Left ventricle myocardium inferior (tissue), 1 donor: ENCODE measurements at places on chromosomes 2 and 18. TPM values are rescaled to one million over a fixed set of nuclear protein-coding genes. Genes with fewer than 3 reads are reported as not detected.
A peak's percentile ranks its signal among the peaks of the same experiment; 100 is the strongest.

DNA sequence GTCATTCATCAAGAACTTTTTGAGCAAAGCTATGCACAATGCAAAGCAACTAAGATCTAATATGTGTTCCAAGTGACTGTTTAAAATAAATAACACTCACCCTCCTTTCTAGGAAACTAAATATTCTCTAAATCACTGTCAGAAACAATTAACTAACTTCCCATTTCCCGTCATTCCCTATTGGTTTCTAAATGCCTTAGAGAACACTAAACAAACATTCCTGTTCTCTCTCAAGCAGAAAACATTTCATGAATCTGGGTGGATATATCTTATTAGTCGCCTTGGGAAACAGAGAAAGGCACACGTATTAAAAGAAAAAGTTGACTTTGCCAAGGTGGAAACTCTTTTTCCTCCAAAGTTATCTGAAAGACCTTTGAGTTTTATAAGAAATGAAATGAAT lies 735.2 kb downstream of the MBD2 start:
- no peak for DNase-seq

The FBXO15 gene
- total RNA-seq = not detected

GRCh38 chr2:145273840-145274239 lies 753.9 kb upstream of the ZEB2 start:
- DNase-seq = no peak

- no peak for DNase-seq
These were observed 240.7 kb downstream of the SRBD1 start for GRCh38 chr2:45370369-45370768.

DNA sequence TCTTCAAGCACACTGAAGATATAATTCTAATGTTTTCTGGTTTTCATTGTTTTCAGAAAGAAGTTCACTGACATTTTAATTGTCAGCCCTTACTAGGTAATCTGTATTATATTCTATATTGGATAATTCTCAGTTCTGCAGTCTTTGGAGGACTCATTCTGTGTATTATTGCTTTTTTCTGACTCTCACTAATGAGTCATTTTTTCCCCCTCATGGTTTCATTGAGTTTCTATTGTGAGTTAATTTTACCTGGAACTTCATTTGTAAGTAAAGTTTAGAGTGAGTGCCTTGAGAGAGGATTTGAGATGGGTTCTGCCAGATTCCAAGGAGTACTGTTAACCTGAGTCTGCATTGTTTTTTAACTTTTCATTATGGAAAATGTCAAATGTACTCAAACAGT lies 90.4 kb upstream of the LYPD1 start:
- no peak for DNase-seq

The GREB1L gene
- total RNA-seq = 12.3 TPM

DNA sequence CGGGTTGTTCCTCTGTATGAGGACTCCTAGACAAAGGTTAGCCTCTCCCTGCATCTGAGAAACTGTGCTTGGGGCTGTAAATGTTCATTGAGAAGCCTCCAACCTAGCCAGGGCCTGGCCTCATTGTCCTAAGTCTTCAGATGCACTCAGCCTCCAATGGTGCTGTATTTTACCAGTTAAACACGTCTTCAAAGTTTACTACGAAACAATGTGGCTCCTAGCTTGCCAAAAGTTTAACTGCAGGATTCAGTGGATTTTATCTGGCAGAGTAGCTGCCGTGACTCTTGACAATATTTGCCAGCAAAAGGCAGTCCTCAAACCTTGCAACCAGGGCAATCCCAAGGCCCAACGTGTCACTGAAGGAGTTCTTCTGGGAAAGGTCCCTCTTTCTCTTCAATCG lies 1.1 kb downstream of the PID1 start:
- DNase-seq = no peak

The CFAP65 gene
- not detected for total RNA-seq

DNA sequence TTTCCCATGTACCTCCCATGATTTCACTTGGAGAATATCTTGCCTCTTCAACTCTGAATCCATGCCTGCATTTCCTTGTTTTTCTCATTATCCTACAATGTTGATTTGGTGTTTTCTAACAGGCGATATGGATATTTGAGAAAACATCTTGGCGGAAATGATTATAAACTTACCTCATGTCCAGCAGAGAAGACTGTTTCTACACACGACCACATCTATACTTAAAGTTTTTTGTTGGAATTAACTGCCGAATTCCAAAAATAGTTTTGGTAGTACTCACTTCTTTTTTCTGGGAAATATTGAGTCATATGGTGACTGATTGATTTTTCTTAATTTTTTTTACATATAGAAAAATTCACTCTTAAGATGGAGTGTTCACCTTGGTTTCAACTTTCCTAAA lies 41.4 kb upstream of the TMEFF2 start:
- no peak for DNase-seq

DNA sequence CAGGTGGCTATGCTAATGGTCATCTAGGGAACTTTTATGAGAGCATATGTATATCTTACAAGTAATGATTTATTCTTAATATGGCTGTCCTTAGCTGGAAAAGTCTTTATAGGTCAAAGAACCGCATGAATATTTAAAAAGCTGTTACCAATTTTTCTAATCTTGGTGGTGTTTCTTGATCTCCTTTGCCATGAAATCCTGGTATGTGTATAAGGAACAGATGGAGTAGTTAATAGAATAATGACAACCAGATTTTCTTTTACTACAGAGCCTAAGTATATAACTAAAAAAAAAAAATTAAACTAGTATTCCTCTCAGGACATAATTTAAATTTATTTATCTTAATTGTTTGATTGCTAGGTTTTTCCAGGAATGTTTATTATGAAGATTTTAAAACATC lies 74.5 kb downstream of the RHBDD1 start:
- no peak for DNase-seq

GRCh38 chr2:231709636-231709980 lies 1.3 kb downstream of the PTMA start:
- peak; percentile 51 for DNase-seq

GRCh38 chr2:12824778-12825379 lies 108.1 kb downstream of the TRIB2 start:
- peak; percentile 70 for DNase-seq

The PSMA8 gene
- not detected for total RNA-seq

DNA sequence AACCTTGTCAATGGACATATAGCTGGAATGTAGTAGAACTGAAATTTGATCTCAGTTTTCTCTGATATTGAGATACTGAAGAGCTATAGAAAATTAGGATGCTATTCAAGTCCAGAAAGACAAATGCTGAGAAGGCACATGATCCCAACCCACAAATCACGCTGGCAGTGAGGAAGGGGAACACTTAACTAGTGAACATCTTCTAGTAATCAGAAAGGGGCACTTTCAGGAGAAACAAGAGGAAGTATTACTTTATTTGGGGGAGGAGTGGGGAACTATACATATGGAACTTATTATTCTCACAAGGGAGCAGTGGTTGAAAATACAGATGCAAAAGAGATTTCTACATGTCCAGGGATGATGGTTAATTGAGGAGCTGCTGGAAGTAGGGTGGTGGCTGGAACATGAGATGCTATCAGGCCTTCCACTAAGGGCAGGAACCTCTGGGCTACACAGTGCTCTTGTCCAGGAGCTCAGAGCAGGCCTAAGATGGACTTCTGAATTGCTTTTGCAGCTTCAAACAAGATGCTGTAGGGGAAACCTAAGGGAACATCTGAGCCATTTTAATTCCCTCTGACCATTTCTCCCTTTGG lies 79.3 kb downstream of the TGFA start:
- DNase-seq = no peak

DNA sequence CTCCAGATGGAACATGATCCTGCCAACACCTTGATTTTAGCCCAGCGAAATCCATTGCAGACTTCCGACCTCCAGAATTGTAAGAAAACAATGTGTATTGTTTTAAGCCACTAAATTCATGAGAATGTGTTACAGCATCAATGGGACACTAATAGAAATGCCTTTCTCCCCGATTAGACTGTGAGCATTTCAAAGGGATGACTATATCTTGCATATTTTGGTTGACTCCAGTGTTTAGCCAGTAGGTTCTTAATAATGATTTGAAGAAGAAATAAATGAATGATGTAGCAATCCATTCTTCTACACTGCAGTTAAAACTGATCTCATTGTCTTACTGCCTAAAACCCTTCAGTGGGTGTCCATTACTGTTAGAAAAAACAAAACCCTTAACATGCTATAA lies 67.4 kb upstream of the ACVR1C start:
- no peak for DNase-seq

GRCh38 chr2:218266316-218266979 lies 3.5 kb downstream of the AAMP start:
- no peak for DNase-seq

The PRSS56 gene
- not detected for total RNA-seq

DNA sequence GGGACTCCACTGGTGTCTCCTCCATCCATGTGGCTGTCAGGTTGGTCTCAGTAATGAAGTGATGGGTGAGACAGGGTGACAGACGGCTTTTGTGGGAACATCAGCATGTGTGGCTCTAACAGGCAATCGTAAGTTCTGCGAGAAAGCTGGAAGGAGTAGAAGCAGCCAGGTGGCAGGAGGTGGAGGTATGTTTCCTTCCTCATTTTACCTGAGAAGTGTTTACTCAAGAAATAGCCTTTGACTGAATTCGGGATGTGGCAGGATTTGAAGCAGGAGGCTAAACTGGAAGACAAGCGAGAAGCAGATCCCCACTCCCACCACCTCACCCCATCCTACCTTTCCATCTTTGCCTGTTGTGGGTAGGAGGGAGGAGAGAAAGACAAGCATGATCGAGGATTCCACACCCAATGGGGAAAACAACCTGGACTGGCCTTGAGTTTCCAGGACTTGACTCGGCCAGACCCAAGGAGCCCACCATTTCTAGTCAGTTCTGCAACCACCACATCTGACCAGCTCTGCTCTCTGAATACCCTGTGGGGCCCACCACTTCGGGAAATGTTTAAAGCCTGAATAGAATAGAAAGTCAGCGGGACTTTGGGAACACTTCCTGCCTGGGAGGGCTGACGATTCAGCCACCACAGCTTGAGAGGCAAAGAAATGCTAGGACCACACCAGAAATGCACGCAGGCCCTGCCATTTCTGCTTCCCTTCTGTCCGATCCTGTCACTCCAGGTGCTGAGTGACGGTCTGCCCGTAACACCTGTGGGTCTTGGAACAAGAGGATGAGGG lies 1.2 kb downstream of the ABCG8 start:
- DNase-seq = no peak

GRCh38 chr18:23231340-23232021 lies 96.2 kb downstream of the CABLES1 start:
- peak; percentile 51 for DNase-seq

GRCh38 chr2:209614690-209615369 lies 156.8 kb upstream of the UNC80 start:
- DNase-seq = no peak

The COL4A3 gene
- 4.4 TPM for total RNA-seq

GRCh38 chr18:48151421-48152065 lies 221.1 kb upstream of the SMAD2 start:
- DNase-seq = no peak

The SFTPB gene
- not detected for total RNA-seq

The FEV gene
- not detected for total RNA-seq

- no peak for DNase-seq
These were observed 12.2 kb upstream of the TPRKB start for GRCh38 chr2:73749314-73749713.

- peak; percentile 81 for DNase-seq
These were observed 8.9 kb downstream of the TEX44 start for GRCh38 chr2:231601356-231602229.

GRCh38 chr18:9671214-9671613 lies 36.9 kb upstream of the RAB31 start:
- DNase-seq = no peak

The VWA3B gene
- 0.52 TPM for total RNA-seq

GRCh38 chr18:250685-251084 lies 17.2 kb downstream of the THOC1 start:
- no peak for DNase-seq

- no peak for DNase-seq
These were observed 7.9 kb downstream of the INPP4A start for GRCh38 chr2:98452396-98453027.

DNA sequence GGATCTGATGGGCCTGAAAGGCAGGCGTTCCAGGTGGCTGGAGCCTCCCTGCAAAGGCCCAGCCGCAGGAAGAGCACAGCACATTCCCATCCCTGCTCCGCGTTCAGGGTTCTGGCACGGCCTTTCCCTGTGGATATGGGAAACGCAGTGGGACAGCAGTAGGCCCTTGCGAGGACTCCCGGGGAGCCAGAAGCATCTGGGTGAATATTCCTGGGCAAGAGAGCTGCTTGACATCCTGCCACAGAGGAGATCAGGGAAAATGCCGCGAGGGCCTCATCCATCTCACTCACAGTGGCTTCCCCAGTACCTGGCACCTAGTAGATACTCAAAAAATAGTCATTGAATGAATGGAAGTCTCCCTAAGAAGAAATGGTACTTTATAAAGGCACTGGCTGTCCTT lies 3.1 kb upstream of the ADCY3 start:
- DNase-seq = no peak

GRCh38 chr2:161036926-161037325 lies 123.3 kb upstream of the TANK start:
- no peak for DNase-seq

DNA sequence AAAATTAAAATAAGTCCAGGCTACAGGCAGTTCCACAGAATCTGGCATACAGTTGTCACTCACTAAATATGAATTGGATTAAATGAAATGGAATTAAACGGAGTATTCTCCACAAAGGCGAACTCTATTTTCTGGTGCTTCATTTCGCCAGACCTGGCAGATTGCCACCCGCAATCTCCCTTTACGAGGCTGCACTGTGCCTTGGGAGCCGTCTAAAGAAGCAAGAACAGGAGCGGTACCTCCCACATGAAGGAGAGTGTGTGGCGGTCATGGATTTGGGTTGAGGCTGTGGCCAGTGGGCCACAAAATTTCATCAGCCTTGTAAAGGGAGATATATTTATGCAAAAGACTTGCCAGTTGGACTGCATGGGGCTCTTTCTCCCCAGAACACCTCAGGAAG lies 151.0 kb downstream of the OSR1 start:
- DNase-seq = no peak

DNA sequence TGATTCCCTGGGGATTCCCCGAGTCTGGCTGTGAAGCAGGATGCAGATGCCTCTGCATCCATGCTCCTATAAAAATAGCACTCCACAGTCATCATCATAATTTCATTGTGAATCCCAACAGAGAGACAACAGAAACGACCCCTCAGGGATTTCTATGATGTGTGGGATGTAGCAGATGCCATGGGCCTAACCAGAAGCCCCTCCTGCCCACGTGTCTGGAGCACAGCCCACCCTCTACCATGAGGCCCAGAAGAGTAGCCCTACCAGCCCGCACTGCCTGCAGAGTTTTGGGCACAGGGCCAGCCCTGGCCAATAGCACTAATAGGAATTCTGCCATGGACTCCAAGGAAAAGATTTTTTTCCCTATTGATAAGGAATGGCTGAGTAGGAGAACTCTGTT lies 66.6 kb downstream of the GYPC start:
- DNase-seq = no peak
